ENCODE measurements at places on chromosomes 6 and 20. TPM values are rescaled to one million over a fixed set of nuclear protein-coding genes. Genes with fewer than 3 reads are reported as not detected.

PLAGL2 gene
- polyA plus RNA-seq, result 3.1 TPM

ID1 gene
- 585 TPM for polyA plus RNA-seq

LAMA2 gene
- polyA plus RNA-seq, result 3.4 TPM

ZSWIM3 gene
- polyA plus RNA-seq, result 2.1 TPM

PPDPF gene
- 749 TPM for polyA plus RNA-seq

ARFGEF3 gene
- 5.2 TPM for polyA plus RNA-seq

EPPIN gene
- not detected for polyA plus RNA-seq

RAB44 gene
- polyA plus RNA-seq, result 0.19 TPM

HLA-DOB gene
- polyA plus RNA-seq, result 0.81 TPM

SLC22A2 gene
- not detected for polyA plus RNA-seq

KCNK5 gene
- polyA plus RNA-seq, result 4.9 TPM

PPIL4 gene
- 12.4 TPM for polyA plus RNA-seq

HCK gene
- 10.4 TPM for polyA plus RNA-seq

LAMA4 gene
- polyA plus RNA-seq, result 18.5 TPM

PGC gene
- 8,432 TPM for polyA plus RNA-seq

GRCh38 chr6:129606664-129607063 is 103.3 kb downstream of the ARHGAP18 start:
- DNase-seq, result no peak

DNA sequence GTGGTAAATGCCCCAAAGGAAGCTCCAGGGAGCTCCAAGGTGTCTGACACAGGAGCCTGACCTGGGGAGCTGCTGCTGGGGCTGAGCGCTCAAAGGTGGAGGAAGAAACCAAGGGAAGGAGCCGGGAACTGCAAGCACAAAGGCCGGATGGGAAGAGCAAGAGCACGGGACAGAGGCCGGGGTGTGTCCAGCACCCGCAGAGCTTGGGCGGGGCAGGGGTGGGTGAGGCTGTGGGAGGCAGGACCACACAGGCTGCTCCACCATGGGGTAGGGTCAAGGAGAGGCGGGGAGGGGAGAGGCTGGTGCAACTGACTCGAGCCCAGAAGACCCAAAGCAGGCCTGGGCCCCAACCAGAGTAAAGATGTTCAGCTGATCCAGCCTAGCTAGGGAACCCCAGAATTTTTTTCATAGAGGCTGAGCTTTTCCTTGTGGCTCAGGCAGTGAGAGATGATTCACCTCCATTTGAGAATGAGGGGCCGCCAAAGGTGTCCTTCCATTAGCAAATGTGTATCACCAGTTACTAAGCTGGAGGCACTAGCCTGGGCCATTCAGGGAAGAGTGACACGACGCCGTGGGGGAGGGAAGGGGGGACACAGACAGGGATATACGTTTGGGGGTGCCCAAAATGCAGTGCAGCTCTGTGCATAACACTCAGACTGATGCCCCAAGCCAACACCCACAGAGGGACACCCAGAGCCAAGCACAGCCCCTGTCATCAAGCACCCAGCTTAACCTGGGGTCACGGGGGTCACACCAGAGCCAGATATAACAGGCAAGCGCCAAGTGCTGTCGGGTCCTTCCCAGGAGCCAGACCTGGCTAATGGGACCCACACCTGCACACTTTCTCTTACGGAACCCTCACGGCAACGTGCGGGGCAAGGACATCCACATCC is 21.3 kb upstream of the TLDC2 start:
- DNase-seq, result peak; percentile 60

GRCh38 chr6:25968769-25969168 is 6.2 kb downstream of the TRIM38 start:
- no peak for DNase-seq

- DNase-seq, result no peak
Measured at GRCh38 chr20:12883507-12883885, 125.3 kb upstream of the SPTLC3 start.

- no peak for DNase-seq
Measured at GRCh38 chr6:83062225-83062624, 3.4 kb downstream of the UBE3D start.

DNA sequence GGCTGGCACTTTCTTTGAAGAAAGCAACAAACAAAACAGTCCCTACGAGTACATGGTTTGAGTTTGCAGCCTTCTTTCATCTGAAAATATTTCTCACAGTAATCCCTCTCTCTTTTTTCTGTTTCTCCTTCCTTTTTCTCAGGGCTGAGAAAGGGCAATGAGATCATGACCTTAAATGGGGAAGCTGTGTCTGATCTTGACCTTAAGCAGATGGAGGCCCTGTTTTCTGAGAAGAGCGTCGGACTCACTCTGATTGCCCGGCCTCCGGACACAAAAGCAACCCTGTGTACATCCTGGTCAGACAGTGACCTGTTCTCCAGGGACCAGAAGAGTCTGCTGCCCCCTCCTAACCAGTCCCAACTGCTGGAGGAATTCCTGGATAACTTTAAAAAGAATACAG is 80.7 kb upstream of the CLDN20 start:
- DNase-seq, result no peak

GRCh38 chr6:170046791-170047626 is 243.9 kb downstream of the DLL1 start:
- no peak for DNase-seq

GRCh38 chr6:80234908-80235307 is 128.4 kb downstream of the BCKDHB start:
- DNase-seq, result no peak

GRCh38 chr6:116173928-116174327 is 48.0 kb upstream of the COL10A1 start:
- DNase-seq, result no peak

GRCh38 chr20:47365023-47365764 is 8.7 kb upstream of the ZMYND8 start:
- no peak for DNase-seq

GRCh38 chr6:44537306-44538049 is 150.0 kb downstream of the CDC5L start:
- DNase-seq, result no peak

DNA sequence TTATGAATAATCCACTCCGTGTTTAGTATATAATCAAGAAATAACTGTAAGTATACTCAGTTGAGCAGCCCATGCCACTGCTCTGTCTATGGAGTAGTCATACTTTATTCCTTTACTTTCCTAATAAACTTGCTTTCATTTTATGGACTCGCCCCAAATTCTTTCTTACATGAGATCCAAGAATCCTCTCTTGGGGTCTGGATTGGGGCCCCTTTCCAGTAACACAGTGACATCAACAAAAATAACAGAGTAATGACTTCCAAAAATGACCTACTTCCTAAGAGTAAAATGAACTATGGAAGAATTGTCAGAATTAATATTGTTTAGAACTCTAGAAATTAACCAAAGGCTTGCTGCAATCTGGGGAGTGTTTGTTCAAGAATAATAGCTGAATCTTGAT is 8.8 kb downstream of the OR2H1 start:
- no peak for DNase-seq

DNA sequence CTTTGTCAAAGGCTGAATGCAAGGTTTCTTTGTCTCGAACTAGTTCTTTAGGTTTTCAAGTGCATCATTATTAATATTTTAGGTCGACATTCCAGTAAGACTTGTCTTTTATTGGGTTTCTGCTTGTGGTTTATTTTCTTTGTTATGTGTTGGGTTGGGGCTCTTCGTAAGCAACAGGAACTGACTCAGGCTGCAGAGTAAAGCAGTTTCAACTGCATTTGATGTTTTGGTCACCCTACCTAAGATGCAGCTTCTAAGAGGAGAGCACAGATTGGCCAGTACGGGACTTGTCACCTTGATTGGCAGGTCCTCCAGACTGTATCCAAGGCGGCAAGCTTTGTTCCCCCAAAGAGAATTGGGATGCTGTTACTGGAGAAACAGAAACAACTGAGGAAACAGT is 149.5 kb upstream of the SULF2 start:
- no peak for DNase-seq

DNA sequence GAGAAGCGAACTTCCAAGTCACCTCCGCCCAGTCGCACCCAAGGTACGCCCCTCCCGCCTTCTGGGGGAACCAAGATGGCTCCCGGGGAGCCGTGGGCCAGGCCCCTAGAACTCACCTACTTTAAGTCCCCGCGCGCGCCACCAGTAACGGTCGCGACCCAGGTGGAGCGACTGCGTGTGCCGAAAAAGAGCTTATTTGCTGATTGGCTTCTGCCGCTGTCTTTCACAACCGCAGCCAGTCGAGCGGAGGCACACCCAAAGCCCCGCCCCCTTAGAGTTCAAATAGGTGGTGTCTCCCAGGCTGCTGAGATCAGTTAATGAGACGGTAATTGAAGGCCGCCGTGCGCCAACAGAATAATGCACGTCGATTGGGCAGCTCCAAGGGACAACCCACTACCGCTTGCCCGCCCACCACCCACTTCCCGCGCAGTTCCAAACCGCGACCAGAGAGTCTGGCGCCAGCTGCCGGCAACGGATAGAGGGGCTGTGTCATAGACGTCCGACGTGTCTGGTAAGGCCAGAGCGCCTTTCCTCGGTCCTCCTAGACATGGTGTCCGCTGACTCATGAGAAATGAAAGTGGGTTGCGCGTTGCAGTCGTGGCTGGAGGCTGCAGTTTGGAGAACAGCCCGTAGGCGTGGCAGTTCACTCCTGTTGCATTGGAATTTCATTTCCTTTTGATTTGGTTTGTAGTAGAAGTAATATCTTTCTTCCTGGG is at the start of gene MDC1:
Gene MDC1 (minus strand): TSS at position 153 of the 716 bp plus-strand sequence. CDS start 2,106 bp downstream, outside the sequence.
- peak; percentile 100 for DNase-seq

- DNase-seq, result no peak
Measured at GRCh38 chr6:327538-328116, 35.3 kb downstream of the DUSP22 start.

- no peak for DNase-seq
Measured at GRCh38 chr20:16317445-16318362, 255.5 kb downstream of the KIF16B start.

DNA sequence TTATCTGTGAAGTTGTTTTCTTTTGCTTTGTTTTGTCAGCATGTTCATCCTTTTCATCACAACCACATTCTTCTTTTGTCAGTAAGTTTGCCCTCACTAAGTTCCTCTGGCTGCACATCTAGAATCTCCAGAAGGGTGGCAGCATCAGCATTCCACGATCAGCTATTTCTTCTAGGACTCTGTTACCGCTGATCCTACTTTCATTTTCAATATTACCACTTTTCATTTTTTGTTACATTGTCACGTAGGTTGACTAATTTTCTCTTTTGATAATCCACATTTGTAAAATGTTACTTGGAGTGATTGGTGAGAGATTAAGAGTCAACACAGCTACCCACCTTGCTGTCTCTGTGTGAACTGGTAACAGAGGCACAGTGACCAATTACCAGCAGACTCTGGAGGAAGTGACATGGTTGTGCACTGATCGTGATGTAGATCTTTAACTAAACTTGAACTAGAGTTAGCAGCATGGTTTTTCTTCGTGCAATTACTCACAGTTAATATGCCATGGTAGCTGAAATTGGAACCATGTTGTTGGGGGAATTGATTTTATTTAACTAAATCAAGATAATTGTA is 307.9 kb upstream of the SLC35B3 start:
- DNase-seq, result no peak

DNA sequence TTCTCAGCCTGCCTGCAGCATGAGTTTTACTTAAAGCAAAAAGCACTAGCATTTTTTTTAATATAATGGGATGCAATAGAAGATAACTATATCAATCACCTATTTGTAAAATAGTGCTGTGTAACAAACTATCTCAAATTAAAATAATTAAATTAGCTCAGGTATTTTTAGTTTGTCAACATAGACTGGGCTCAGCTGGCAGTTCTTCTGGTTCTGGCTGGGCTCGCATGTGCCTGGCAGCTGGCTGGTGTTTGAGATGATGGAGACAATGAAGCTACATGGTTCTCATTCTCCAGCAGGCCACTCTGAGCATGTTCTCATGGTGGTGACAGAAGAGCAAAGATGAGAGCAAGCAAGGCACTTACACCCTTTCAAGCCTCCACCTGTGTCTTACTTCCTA is 181.0 kb downstream of the PLCB1 start:
- no peak for DNase-seq

DNA sequence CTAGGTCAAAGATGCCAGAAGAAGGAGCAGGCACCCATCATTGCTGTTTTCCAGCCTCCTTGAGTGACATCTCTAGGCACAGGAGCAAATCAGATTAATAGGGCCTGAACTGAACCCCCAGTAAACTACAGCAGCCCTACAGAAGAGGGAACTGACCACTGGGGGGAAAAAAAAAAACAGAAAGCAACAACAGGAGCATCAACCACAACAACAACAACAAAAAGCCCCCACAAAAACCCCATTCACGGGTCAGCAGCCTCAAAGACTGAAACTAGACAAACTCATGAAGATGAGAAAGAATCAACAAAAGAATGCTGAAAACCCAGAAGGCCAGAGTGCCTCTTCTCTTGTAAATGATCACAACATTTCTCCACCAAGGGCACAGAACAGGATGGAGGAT is 537.4 kb upstream of the BTBD3 start:
- DNase-seq, result no peak

DNA sequence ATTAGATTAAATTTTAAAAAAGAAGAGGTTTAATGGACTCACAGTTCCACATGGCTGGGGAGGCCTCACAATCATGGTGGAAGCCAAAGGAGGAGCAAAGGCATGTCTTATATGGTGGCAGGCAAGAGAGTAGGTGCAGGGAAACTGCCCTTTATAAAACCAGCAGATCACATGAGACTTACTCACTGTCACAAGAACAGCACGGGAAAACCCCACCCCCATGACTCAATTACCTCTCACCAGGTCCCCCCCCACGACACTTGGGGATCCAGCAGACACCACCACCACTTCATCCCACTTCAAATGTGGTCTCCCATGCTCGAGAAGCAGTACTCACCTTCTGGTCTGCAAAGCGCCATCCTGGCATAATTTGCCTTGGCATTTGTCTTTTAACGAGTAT is 24.6 kb downstream of the MTFR2 start:
- no peak for DNase-seq

- DNase-seq, result no peak
Measured at GRCh38 chr6:11358904-11359830, 126.7 kb upstream of the NEDD9 start.

GRCh38 chr20:61419010-61419409 is 166.9 kb downstream of the CDH4 start:
- DNase-seq, result no peak

DNA sequence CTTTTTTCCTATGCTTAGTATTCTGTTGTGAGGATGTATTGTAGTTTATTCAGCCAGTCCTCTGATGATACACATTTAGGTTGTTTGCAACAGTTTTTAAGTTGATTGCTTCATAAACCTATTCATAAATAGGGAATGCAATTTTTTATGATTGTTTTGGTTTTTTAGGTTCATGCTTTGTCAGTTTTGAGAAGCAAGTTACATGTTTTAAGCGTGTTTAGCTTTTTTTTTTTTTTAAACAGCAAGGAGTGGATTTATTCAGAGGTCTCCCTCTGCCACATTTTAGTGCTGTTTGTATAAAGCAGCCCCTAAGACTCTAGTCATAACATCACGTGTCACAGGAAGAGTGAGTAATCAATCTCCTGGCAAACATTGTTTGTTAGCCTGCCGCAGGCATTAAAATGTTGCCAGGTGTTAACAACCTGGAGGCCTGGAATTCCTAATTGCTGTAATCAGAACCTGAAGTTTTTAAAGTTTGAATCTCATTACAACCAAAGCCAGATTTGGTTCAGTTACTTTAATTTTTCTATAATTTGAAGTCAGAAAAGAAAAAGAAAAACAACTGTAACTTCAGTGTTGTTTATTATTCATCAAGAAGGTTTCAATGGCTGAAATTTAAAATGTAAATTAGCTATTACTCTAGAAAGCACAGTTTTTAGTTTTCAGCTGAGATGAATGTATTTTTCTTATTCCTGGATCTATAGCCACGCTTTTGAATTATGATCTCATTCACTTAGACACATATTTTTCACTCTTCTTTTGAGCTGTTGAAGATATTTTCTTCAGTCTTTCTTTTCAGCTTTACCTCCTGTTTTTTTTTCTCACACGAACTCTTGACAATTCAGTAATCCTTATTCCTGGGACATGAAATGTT is 59.2 kb downstream of the KCNS1 start:
- peak; percentile 44 for DNase-seq

- DNase-seq, result no peak
Measured at GRCh38 chr20:43015566-43015965, 174.1 kb downstream of the PTPRT start.

Data from stomach (tissue), 19 donors.